Lower lobe of right lung (tissue), 2 donors: ENCODE measurements at places on chromosomes 4 and X. TPM values are rescaled to one million over a fixed set of nuclear protein-coding genes. Genes with fewer than 3 reads are reported as not detected.

DNA sequence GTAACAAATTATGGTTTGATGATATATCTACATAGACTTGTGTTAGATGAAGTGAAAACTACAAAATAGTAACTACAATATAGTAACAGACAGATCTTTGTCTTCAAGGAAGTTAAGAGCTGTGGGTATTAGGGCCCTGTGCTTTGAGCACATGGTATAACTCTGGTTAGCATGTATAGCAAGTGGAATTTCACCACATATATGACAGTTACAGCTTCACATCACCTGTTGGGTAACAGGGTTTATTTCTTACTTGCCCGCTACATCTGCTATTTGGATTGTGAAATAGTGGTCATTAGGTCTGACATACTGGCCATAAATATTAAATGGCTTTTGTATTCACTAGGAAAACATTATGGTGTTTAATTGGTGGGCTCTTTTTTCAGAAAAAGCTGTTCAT is 20.2 kb downstream of the OFD1 start:
- no peak for DNase-seq

DNA sequence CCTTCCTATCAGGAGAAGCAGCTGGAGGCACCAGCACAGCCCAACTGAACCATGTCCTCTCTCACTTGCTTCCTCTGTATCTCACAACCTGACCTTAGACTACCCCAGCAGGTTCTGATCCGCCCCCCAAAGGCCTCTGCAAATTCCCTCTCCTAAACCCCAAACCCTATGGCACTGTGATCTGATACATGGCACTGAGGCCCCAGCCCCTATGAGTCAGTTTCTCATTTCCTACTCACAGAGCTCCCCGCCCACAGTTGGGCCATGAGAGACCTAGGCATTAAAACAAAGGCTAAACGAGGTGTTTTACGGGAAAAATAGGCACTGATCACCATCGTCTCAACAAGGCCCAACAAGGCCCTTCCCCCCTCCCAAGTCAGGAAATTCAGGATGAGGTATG is 19.1 kb downstream of the SASH3 start:
- DNase-seq: no peak

DNA sequence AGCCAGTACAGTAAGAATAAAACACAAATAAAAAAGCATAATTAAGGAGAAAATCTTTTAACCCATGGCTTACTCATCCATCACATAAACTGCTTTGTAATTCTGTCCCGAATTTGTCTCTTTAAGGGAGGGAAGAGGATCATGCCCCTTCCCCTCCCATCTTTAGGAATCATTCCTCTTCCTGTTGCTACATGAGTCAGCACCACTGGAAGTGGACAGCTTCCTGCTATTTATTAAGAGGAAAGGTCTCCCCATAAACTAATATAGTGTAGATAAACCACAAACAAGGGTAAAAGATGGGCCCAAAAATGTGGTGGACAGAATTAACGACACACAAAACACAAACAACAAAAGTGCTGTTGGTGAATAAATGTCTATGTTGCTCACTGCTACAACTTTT is 75.8 kb downstream of the PPP3CA start:
- DNase-seq: no peak

GRCh38 chr4:153204247-153204671 is at the start of gene TRIM2:
TSS of gene TRIM2 (plus strand) at chr4:153204443. CDS start at chr4:153204531, 88 bp downstream.
- DNase-seq: peak; percentile 72

DNA sequence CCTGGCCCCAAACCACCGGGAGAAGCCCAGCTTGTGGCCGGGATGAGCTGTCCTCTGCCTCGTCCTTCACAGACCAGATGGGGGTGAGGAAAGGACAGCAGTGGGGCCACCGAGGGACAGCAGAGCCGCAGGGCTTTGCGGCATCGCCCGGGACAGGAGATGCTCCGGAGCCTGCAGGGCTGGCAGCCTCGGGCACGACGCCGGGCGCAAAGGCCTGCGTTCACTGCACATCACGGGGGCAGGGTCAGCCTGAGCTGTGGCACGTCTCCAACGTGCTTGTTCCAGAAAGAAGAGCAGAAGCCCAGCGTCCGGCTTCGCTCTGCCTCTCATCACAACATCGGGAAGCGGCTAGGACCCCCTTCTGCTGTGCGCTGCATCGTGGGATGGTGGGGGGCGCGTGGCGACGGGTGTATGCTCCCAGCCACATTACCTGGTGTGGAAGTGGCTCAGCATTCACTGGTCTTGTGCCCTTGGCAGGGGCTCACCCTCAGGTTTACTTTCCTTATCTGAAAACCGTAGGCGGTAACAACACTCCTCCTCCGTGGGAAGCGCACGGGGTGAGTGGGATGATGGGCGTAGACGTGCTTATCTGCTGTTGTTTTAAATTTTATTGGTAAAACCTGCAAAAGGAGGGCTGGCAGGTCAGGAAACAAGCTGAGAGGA is 7.4 kb downstream of the TADA2B start:
- DNase-seq: no peak

DNA sequence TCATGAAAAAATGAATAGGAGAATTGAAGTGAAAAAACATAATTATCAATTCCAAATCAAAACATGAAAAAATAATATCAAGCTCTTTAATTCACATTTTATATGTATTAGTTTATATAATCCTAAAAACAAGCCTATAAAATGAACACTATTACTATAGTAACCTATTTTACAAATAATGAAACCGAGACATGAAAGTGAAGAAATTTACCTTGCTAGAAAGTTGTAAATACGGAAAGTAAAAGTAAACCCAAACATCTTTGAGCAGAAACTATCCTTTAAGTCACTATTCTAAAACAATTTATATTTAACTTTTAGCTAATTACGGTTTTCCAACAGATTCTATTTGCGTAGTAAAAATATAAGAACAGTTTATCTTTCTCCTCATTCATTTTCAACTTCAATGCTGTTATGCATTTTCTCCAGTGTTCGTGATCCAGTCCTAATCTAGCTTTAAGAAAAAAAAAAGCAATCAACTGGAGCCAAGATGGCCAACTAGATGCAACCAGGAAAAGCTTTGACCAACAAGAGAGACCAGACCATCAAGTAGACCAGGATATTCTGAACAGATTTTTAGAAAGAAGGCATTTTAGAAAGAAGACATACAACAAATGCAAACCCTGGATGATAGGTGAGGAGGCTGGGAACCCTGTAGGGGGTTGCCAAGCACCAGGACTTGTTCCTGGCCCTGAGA is 67.0 kb downstream of the DDX53 start:
- no peak for DNase-seq

DNA sequence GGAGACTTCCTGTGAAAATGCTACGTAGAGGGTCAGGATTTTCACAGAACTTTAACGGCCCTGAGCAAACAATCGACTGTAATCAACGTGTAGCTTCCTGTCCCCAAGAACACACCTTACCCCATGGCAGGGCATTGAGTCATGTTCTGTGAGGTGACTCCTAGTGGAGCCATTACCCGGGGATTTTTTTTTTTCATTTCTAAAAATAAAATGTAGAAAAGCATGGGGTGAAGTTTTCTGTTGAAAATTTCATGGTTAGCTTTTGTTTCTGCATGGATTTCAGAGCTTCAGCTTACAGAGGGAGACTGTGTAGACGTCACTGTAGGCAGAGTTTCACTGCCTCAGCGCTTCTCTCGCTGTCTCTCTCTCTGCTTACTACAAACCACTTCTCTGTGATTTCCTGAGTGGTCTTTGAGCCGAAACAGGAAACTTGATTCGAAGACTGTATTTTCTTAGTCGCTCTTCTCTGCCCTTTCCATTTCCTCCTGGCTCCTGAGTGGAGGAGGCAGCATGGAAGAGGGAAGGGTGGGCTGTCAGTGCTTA is 111.7 kb downstream of the NFKB1 start:
- no peak for DNase-seq

AREG gene
- total RNA-seq: 7.8 TPM

EDNRA gene
- 25.7 TPM for total RNA-seq
